C1 segment of cervical spinal cord (tissue), 14 donors: ENCODE measurements at places on chromosomes 2 and 18.

GRCh38 chr2:120922571-120923332 is 187.1 kb downstream of the GLI2 start:
- no peak for DNase-seq

GRCh38 chr18:59917422-59917821 is 17.6 kb downstream of the PMAIP1 start:
- DNase-seq: no peak

GRCh38 chr2:189082376-189082975 is 97.1 kb downstream of the COL5A2 start:
- DNase-seq: no peak

- DNase-seq: no peak
Measured at GRCh38 chr18:48136827-48137373, 206.4 kb upstream of the SMAD2 start.

DNA sequence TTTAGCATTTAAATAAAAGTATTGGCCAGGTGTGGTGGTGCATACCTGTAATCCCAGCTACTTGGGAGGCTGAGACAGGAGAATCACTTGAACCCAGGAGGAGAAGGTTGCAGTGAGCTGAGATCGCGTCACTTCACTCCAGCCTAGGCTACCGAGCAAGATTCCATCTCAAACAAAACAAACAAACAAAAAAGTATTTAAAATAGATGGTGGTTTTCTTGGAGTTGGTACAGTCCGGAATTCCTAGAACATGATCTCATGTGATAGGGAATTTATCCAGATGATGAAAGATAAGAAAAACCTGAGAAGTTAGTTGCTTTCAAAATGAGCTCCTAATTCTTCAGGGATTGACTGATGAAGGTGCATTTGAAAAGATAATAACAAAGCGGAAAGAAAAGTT is 62.0 kb downstream of the BIRC6 start:
- no peak for DNase-seq

DNA sequence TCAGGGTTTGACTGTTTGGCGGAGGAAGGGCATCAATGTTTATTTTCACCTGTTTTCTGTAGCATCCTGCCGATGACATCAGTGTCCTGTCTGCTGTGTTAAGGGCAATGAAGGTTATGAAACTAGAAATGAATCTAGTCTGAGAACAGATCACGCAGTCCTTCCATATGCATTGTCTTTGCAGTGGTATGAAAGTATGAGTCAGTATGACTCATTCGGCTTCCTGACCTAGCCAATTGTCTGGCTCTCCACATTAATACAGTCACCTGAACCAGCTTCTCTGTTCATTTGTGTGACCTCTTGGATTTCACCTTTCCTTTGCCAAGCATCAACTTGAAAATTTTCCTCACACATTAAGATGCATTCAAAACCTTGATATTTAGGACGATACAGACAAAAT is 353.8 kb downstream of the RND3 start:
- no peak for DNase-seq

GRCh38 chr2:85707304-85707703 is 13.1 kb downstream of the GNLY start:
- no peak for DNase-seq

DNA sequence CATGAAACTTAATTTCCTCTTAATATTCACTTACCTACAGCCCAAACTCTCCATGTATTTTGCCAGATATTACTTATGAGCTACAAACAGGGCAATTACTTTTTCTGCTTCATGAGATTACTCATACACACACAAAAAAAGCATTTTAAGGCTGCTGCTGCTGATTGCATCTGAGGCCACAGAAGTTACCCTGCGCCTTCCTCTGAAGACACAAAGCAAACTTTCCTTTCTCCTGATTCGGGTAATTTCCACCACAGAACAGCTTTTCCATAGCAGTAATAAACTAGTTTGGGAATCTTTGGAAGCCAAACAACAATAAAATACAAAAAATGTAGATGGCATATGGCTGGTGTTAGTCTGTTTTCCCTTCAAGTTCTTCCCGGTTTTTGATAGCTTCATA is 6.2 kb downstream of the TTC32 start:
- no peak for DNase-seq

DNA sequence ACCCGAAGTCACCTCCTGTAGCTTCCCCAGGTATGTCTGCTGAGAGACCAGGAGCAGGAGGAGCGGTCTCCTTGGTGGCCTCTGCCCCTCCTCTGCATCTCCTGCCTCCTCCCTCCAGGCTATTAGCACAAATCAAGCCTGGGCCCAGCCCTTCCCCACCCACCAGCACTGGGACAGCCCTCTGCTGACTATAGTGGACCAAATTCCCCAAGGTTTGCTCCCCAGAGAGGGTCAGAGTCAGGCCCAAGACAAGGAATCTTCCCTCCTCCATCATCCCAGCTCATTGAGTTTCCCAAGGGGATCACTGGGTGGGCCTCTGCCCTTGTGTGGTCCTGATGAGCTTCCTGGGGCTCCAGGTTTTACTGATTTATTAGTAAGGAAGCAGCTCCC is 62.1 kb downstream of the EMILIN2 start:
- no peak for DNase-seq

DNA sequence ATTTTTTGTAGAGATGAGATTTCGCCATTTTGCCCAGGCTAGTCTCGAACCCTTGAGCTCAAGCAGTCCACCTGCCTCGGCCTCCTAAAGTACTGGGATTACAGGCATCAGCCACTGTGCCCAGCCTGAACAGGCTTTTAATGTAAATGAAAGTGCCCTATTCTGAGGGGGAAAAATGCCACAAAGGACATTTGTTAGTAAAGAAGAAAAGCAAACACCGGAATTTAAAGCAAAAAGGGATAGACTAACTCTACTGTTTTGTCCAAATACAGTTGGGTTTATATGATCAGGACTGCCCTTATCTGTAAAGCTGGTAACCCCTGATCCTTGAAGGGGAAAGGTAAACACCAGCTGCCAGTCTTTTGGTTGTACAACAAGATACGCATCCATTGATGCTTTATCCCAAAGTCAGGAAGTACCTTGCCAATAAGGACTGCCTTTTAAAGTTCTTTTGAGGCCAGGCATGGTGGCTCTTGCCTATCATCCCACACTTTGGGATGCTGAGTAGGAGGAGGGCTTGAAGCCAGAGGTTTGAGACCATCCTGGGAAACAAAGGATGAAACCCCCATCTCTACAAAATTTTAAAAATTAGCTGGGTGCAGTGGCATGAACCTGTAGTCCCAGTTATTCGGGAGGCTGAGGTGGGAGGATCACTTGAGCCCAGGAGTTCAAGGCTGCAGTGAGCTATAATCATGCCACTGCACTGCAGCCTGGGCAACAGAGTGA is 13.1 kb downstream of the CLEC4F start:
- DNase-seq: no peak

DNA sequence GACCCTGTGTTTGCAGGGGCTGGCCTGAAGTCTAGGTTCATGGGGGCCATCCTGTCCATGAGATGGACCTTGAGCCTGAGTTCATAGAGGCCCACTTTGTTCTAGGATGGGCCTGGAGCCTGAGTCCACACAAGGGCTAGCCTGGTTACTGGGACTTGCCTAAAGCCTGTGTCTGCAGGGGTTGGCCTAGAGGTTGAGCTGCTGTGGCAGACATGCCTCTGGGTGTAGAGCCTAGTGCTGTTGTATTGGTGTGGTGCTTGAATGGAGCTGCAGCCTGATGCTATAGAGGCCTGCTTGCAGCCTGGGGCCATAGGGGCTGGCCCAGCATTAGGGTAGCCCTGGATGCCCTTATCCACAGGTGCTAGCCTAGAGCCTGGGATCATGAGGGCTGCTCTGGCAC is 23.9 kb upstream of the RASGRP3 start:
- no peak for DNase-seq

DNA sequence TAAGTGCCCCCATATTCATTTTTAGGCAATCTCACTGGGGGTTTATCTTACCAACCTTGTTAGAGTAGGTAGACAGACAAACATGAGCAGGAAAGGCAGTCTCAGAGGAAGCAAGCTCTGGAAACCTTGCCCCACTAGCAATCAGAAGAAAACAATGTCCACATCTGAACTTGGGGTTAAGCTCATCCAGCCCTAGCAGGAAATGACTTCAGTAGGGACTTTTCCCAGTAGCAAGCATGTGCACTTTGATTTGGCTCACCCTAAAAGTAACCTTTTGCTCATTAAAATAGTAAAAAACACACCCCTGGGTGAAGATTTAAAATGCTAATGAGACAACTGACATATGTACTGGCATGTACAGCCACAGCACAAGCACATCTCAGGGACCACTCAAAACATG is 175.5 kb downstream of the AKAIN1 start:
- no peak for DNase-seq

DNA sequence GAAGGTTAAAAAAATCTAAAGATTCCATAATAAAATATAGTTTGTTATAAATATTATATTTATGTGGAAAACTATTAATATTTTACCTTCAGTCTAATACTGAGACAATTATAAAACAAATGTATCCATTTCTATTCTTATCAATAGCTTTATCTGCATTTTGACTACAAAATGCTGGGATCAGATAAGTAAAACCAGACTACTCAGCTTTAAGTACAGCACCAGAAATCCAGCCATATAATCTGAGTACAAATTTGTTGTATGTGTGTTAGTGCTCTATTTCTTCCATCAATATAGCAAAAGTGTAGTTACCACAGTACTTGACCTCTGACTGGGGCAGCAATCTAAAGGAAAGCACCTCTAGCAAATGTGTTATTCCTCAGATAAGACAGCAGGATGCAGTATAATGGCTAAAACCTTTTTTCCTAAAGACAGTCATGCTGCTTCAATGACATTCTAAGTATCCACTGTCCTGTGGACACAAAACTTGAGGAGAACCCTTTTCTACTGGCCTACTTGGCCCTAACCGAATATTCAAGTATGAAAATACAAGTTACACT is 68.1 kb downstream of the OLA1 start:
- no peak for DNase-seq

DNA sequence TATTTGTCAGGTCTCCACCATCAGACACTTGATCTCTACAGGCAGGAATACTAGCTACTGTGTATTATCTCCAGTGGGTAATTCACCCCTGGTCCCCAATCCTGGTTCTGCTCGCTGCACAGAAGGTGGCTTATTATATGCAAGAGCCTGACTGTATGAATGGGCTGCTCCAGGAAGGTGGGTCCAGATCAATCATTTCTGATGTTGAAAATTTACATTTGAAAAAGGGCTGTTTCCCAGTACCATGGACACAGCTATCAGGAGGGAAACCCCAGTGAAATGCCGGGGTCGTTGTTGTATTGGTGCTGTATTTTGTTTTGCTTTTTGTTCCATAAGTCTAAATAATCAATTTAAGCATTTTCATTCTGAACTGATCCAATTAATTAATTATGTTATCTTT is 367.6 kb downstream of the RND3 start:
- DNase-seq: no peak

DNA sequence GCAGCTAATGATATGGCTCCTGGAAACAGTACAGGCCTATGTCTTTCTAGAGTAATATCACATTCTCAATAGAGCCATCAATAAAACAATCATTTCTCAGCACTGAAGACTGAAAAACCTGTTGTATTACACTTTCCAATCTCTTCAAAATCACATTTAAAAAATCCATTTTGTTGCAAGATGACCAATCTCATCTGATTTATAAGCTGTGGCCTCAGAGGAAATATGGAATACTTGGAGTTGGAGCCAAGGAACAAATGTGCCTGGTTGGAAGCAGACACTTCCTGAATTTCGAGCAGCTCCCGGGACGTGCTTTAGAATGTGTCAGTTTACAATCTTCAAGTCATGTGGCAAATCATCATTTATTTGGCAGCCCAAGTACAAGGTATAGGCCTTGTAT is 114.5 kb downstream of the ADCYAP1 start:
- no peak for DNase-seq

DNA sequence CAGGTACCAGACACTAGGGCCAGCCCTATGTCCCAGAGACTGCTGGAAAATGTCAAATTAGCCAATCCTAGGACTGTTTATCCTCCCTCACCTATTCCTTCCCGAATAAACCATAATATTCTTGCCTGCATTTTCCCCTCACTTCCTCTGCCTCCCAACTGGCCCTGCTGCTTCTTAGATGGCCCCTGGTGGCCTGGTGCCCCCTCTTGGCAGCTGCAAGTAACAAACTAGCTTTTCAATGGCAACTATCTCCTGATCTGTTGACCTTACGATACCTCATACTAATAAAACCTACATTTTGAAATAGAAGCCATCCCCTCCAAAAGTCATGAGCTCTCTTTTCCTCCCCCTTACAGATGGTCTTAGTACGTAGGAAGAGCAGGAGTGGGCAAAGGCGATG is 132.0 kb downstream of the ALPK2 start:
- no peak for DNase-seq

- DNase-seq: no peak
Measured at GRCh38 chr18:67876871-67877270, 360.4 kb upstream of the DSEL start.

GRCh38 chr2:126990605-126991532 is 92.2 kb downstream of the TEX51 start:
- no peak for DNase-seq

DNA sequence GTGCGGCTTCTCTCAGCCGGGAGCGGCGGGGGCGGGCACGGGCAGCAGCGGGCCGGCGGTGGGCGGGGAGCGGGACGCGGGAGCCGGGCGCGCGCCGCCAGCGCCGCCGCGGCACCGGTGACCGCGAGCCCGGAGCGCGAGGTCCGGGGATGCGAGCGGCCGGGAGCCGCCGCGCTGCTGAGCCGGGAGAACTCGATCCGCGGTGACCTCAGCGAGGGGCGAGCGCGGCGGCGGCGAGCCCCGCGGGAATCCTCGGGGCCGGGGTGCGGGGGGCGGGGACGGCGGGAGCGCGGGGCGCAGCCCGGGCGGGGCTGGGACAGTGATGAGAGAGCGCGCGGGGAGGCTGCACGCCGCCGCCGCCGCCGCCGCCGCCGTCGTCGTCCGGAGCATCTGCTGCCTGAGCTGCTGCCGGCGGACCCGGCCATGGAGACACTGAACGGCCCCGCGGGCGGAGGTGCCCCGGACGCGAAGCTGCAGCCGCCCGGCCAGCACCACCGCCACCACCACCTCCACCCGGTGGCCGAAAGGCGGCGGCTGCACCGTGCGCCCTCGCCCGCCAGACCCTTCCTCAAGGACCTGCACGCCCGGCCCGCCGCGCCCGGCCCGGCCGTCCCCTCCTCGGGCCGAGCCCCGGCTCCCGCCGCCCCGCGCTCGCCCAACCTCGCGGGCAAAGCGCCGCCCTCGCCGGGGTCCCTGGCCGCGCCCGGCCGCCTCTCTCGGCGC is at the start of gene MTCL1:
Gene MTCL1 (plus strand): TSS at position 319 of the 723 bp plus-strand sequence. CDS start 105 bp downstream, at position 424.
- no peak for DNase-seq

DNA sequence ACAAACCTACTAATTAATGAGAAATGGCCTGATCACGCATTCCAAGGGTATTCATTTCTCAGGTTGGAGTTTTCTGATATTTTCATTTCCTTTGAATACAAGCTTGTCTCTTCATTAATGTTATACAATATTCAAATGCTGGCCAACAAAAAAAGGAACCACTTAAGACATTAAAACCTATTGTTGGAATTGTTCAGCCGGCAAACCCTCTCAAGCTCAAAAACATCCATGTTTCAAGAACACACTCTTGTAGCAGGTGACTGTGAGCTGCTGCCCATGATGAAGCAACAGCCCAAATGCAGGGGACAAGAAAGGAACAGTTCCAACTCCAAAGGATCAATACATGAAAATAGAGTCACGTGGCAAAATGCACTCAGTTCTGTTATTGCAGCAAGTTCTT is 454.5 kb downstream of the BCL11A start:
- DNase-seq: no peak
